Stimulated activated CD4-positive, alpha-beta T cell treated with anti-CD3 and anti-CD28 coated beads, Interleukin-15, amount 100 ng/mL, for 1 hour (primary cell): ENCODE measurements at places on chromosomes 2 and 18.

- no peak for DNase-seq
Measured at GRCh38 chr2:48120759-48121242, 214.5 kb upstream of the FBXO11 start.

- no peak for DNase-seq
Measured at GRCh38 chr2:237315170-237315828, 98.7 kb downstream of the COL6A3 start.

DNA sequence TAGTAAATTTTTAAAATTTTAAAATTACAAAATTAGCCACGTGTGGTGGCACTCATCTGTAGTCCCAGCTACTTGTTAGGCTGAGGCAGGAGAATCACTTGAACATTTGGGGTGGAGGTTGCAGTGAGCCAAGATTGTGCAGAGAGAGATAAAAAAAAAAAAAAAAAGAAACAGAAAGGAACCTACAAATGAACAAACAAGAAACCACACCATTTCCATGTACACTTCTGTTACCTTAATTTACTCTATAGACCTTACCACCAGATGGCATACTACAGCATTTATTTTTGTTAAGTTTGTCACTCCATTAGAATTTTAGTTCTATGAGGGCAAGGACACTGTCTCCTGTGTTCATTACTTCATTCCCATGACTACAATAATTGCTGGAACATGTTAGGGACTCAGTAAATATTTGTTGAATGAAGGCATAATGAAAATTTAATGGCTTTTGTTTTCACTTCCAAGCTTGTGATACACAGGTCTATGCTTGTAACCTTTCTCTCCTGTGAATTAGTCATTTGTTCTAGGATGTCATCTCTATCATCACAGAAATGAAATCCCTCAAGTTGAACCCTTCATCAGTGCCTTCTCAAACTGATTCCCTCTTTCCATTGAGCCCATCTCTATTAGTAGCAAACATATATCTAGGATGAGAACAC is 76.0 kb downstream of the ARHGAP15 start:
- no peak for DNase-seq

- no peak for DNase-seq
Measured at GRCh38 chr2:239569401-239570090, 168.7 kb upstream of the HDAC4 start.
